ENCODE measurements at places on chromosomes 3 and 15.

DNA sequence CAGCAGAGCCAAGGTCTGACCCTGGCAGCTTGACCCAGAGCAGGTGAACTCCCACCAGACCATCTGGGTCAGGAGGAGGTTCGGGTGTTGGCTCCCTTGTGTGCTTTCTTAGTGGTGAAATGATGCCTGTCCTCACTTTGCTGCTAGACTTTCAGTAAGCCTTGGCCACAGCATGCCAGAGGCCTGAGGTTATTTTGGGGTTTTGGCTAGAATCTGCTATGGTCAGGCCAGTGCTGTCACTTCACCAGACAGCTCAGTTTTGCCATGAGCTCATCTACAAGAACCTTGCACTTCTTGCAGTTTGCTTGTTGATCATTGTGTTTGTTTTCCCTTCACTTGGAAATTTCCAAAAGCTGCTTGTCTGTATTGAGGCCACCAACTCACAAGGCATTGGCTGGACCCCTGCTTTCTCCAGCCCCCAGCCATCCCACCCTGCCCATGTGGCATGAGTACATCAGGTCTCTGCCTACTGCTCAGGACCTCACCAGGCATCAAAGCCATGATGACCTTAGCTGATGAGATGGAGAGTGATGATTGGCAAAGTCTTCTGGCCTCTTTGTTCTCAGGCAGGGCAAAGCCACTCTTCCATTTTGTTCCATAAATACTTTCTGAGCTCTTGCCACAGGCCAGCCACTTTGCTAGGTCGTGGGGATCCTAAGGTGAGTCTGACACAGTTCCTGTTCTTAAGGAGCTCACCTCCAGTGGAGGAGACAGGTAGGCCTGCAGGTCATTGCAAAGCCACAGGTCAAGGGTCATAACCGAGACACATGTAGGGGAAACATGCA lies 122.6 kb downstream of the ARNT2 start:
- no peak for DNase-seq

DNA sequence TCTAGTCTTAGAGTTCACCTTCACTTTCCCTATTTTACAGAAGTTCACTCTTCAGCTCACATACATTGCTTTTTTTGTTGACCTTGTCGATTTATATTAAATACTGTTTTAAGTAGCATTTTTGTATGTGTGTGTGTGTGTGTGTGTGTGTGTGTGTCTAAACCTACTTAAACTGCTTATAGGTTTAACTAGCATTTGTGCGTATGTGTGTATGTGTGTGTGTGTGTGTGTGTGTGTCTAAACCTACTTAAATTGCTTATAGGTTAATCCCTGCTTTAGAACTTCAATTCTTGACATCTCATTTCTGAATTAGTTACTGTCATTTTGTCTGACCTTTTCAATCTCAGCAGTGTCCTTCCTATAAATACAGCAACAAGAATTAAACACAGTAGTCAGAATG lies 254.8 kb upstream of the EPHA3 start:
- DNase-seq, result no peak

DNA sequence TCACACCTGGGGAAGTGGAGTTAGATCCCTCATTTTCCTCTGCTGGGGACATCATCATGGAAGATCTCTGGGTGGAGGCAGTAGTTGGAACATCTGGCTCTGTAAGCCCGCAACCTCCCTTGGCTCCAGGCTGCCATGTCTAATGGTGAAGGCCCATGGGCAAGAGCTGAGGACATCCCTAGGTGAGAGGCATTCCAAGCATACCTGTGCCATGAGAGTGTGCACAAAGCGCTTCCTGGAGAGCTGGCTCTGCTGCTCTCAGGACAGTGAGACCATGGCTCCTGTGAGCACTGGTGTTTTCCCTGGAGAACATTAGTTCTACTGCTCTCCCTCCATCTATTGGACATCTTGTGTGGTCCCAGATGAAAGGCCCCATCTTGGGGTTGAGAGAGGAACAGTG lies 7.7 kb downstream of the MAPKAPK3 start:
- DNase-seq, result no peak

GRCh38 chr15:69691307-69692015 lies 238.8 kb downstream of the RPLP1 start:
- no peak for DNase-seq

DNA sequence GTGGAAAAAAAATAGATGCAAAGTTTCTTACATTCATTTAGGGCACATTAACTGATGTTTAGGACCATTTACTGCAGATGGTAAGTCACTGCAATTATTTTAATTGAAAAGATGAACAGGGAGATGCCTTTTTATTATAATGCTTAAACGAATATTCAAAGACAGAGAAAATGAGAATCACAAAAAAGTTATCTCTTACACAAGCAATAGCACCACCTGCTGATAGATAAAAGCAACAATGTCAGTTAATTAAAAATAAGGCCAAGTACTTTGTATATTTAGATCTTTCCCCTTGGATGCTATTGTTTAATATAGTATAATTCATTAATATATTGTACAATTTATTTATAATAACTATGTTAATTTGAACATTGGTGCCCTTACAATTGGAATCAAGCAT lies 55.9 kb downstream of the IFT80 start:
- DNase-seq, result peak; percentile 19

DNA sequence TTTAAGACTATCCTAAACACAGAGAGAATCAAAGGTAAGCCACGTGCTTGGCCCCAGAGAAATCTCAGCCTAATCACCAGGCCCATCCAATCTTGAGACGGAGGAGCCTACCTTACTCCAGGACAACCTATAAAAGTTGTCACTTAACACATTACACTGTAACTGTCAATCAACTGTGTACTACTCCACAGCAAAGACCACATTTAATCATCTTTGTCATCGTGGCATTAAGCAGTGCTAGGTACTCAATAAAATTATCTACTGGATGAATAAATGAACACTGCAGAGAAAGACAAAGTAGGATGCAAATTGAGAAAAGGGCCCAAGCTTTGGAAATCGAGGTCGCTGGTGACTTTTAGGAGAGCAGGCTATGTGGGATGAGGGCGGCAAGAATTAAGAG lies 466.7 kb downstream of the SHQ1 start:
- no peak for DNase-seq

Data from A549 (cell line).